Cerebellum (tissue), 4 donors: ENCODE measurements at places on chromosomes 16 and 17. TPM values are rescaled to one million over a fixed set of nuclear protein-coding genes. Genes with fewer than 3 reads are reported as not detected.
A peak's percentile ranks its signal among the peaks of the same experiment; 100 is the strongest.

GRCh38 chr16:1395444-1396031, 19.0 kb downstream of the UNKL start:
- DNase-seq, result no peak

GRCh38 chr16:17343028-17343427, 127.7 kb downstream of the XYLT1 start:
- no peak for DNase-seq

DNA sequence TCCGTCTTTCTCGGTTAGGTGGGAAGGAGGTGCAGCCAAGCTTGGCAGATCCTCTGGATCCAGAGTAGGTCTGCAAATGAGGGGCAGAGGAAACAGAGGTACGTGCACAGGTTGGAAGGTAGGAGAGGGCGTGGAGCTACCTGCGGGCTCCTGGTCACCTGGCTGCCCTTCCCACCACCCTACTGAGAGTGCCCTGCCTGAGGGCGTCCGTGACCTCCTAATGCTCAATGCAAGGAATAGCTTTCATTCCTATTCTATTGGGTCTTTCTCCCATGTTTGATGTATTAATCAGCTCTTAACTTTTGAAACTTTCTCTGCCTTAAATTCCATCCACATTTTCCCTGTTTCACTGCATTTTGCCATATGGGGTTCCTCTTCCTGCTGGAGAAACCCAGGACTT, 44.6 kb downstream of the MYH13 start:
- no peak for DNase-seq

GRCh38 chr16:51464996-51465395, 313.9 kb upstream of the SALL1 start:
- DNase-seq, result no peak

GRCh38 chr17:64024781-64025731, 4.6 kb upstream of the ICAM2 start:
- no peak for DNase-seq

DNA sequence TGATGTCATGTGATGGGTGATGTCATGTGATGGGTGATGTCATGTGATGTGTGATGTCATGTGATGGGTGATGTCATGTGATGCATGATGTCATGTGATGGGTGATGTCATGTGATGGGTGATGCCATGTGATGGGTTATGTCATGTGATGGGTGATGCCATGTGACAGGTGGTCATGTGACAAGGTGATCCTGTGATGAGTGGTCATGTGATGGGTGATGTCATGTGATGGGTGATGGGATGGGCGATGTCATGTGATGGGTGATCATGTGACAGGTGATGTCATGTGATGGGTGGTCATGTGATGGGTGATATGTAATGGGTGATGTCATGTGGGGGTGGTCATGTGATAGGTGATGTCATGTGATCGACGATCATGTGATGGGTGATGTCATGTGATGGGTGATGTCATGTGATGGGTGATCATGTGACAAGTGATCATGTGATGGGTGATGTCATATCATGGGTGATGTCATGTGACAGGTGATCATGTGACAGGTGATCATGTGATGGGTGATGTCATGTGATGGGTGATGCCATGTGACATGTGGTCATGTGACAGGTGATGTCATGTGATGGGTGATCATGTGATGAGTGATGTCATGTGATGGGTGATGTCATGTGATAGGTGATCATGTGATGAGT, 17.2 kb downstream of the CD300LB start:
- peak; percentile 30 for DNase-seq

- no peak for DNase-seq
These were observed 237.7 kb downstream of the IRX3 start for GRCh38 chr16:54048586-54049495.

- no peak for DNase-seq
These were observed 827 bp upstream of the UBALD1 start for GRCh38 chr16:4615384-4616046.

- DNase-seq, result peak; percentile 80
These were observed 20.5 kb downstream of the CDIP1 start for GRCh38 chr16:4517812-4518680.

- DNase-seq, result no peak
These were observed 744.4 kb upstream of the EEF2KMT start for GRCh38 chr16:5841974-5842373.

GRCh38 chr17:44105941-44106340, 17.5 kb downstream of the HDAC5 start:
- DNase-seq, result no peak

DNA sequence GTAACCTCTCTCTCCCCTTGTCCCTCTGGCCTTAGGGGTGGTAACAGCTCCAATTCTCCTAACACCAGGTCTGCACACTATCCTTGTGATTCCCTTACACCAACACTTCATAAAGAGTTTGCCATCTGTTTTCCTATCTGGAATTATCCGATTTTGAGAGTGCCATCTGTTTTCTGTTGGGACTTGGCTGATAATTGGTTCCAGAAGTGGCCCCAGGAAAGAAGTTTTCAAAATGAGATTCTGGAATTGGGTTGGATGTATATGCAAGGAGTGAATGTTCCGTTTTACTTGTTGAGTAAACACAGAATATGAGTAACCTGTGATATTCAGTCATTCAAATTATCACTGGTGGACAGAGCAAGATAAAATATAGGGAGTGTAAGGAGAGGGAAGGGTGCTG, 134.1 kb upstream of the HS3ST3A1 start:
- no peak for DNase-seq

- DNase-seq, result no peak
These were observed 473 bp upstream of the TPPP3 start for GRCh38 chr16:67393788-67394154.

DNA sequence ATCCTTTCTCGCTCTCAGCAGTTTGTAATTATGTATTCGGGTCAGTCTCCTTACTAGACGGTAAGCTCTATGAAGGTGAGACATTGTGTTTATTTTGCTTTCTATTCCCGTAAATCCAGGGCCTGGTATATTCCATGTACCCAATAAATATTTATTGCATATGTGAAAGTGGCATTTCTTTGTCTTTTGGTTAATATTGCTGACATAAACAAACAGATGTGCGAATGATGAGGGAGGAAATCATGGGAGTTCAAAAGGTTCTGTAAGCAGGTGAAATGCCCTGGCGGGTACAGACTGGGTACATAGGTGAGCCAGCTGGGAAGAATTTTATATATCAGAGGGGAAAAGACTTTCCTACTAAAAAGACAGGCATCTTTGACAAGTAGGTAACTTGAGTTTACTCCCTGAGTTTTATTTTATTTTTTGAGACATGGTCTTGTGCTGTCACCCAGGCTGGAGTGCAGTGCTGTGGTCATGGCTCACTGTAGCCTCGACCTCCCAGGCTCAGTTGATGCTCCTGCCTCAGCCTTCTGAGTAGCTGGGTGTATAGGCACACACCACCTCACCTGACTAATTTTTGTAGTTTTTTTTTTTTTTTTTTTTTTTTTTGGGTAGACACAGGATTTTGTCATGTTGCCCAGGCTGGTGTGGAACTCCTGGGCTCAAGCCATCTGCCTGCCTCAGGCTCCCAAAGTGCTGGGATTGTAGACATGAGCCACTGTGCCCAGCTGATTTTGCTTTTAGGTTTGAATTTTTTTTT, 5.7 kb upstream of the METTL9 start:
- no peak for DNase-seq

- peak; percentile 28 for DNase-seq
These were observed 926 bp downstream of the MYH10 start for GRCh38 chr17:8629371-8630226.

GRCh38 chr16:22014271-22014873, 6.5 kb downstream of the MOSMO start:
- DNase-seq, result no peak

- no peak for DNase-seq
These were observed 807.3 kb upstream of the CA10 start for GRCh38 chr17:52965856-52966255.

GRCh38 chr17:31524926-31525800, 133.7 kb downstream of the RAB11FIP4 start:
- peak; percentile 82 for DNase-seq

GRCh38 chr16:83390759-83391158, 417.0 kb upstream of the HSBP1 start:
- DNase-seq, result no peak

DNA sequence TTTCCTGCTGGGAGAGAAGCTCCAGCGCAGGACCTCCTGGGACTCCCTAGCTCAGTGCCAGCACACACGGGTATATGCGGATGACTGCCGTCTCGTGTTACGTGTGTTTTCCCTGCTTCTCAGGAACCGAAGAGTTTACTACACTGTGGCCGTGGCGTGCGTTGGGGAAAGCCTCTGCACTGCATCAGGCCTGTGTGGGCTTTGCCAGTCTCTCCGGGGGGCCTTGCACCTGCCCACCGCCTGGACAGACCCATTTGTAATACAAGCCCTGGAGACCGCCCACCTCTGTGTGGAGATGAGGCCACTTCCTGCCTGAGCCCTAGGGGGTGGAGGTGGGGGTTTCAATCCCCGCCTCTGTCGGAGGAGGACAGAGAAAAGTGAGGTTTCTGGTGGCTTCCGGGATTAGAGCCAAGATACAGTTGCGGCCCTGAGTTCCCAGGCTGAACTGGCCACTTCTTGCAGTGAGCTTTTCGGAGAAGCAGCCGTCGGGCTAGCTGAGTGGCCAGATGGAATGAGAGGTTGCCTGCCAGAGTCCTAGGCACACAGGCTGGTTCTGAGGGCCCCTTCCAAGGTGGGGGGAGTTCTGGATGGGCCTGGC, 43.4 kb upstream of the GSE1 start:
- DNase-seq, result no peak

DNA sequence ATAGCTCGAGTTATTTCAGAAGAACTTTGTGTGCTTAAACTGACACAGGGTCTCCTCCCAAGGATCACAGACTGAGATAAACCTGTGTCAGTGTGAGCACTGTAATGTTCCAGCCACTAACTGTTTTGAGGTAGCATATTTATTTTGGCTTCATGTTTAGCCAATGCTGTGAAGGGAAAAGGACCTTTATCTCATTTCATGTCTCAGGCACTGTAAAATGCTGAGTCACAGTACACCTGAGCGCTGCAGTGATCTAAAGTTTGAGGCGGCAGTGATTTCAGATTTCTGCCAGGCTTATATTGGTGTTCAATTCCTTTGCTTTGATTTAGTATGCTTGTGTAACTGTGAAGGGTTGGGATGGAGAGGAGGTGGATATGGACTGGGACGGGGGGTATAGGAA, 3.1 kb upstream of the DNAJA2 start:
- no peak for DNase-seq

DNA sequence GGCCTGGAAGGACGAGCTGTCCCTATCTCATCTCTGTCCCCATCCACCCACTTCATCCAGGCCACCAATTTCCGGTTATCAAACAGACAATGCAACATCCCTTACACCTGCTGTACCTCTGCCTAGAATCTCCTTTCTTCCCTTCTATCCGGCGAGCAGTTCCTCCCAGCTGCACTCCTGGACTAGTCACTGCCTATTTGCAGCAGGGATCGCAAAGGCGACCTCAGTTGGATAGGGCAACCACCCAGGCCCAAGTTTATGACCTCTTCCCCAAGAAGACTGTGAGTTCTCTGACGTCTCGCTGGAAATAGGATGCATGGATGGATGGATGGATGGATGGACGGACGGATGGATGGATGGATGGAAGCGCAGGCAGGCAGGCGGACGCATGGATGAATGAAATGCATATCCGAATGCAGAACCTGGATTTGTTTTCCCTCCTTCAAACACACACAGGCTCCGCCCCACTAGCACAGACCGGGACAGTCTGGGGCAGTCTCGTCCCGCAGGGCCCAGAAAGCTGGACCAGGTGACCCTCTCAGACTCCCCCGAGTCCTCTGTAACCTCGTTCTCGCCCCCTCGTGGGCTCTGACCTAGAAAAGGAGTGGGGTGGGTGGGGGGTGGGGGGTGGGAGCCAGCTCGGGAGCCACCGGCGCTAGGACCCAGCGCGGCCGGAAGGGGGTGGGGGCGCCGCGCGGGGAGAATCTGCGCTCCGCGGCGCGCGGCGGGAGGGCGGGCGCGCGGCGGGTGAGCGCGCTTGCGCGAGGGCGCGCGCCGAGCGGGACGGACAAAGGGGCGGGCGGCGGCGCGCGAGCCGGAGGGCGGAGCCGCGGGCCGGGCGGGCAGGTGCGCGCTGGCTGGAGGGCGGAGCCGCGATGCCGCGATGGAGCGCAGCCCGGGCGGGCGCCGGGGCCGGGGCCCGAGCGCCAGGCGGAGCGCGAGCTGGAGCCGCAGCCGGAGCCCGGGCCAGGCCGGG, at the start of gene SBK1:
SBK1 (plus strand) TSS at position 875 of the 976 bp plus-strand sequence. CDS start 24,867 bp downstream, outside the sequence.
- peak; percentile 97 for DNase-seq

DNA sequence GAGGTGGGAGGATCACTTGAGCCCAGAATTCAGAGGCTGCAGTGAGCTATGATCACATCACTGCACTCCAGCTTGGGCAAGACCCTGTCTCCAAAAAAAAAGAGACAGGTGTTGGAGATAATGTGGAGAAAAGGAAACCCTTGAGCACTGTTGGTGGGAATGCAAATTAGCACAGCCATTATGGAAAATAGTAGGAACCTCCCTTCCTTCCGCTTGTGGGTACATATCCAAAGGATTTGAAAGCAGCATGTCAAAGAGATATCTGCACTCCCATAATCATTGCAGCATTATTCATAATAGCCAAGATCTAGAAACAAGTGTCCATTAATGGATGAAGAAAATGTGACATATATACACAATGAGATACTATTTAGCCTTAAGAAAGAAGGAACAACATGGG, 9.7 kb upstream of the ADCY7 start:
- no peak for DNase-seq

DNA sequence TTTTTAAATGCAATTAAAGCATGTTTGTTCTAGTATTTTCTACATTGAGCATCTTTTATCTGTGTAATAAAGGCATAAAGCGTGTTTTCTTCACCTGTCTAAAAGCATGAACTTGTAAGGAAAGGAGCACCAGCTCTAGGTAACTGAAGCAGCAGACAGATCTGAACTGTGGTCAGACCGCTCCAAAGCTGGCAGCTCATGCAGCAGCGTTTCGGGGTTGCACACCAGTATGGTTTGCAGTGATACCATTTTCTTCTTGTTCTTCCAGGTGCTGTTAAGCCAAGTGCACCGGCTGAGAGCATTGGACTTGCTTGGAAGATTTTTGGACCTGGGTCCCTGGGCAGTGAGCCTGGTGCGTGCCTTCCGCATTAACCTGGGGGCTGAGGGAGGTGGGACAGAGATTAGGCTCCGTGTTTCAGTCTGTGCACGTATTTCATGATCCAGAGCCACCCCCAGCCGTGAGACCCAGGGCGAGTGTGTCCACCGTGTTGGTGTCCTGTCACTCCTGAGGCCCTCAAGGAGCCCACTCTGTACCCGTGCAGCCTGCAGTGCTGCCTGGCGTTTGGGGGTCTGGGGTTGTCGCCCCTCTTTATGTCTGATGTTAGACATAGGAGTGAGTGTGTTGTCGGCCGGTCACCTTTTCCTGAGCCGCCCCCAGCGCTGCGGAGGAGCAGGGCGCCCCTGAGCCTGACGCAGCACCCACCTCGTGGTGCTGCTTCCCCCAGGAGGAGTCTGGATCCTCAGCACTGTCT, 136.3 kb upstream of the CHMP6 start:
- no peak for DNase-seq

GRCh38 chr17:47687748-47688147, 6.2 kb upstream of the TBKBP1 start:
- no peak for DNase-seq

GRCh38 chr17:73455050-73455687, 143.4 kb upstream of the CDC42EP4 start:
- no peak for DNase-seq

GRCh38 chr17:74924250-74924948, at the start of gene OTOP2:
TSS of gene OTOP2 (plus strand) at chr17:74924273. CDS start at chr17:74924633, 360 bp downstream.
- no peak for DNase-seq

CTRB2 gene
- not detected for total RNA-seq

CD300LF gene
- 0.27 TPM for total RNA-seq

PLA2G10 gene
- total RNA-seq, result not detected

PMFBP1 gene
- 0.82 TPM for total RNA-seq

HS3ST6 gene
- total RNA-seq, result not detected

IRF8 gene
- 3.7 TPM for total RNA-seq

HERPUD1 gene
- total RNA-seq, result 53.8 TPM

TERB1 gene
- not detected for total RNA-seq

HS3ST3B1 gene
- total RNA-seq, result 1.4 TPM
